ENCODE measurements at places on chromosomes 6 and 20.

DNA sequence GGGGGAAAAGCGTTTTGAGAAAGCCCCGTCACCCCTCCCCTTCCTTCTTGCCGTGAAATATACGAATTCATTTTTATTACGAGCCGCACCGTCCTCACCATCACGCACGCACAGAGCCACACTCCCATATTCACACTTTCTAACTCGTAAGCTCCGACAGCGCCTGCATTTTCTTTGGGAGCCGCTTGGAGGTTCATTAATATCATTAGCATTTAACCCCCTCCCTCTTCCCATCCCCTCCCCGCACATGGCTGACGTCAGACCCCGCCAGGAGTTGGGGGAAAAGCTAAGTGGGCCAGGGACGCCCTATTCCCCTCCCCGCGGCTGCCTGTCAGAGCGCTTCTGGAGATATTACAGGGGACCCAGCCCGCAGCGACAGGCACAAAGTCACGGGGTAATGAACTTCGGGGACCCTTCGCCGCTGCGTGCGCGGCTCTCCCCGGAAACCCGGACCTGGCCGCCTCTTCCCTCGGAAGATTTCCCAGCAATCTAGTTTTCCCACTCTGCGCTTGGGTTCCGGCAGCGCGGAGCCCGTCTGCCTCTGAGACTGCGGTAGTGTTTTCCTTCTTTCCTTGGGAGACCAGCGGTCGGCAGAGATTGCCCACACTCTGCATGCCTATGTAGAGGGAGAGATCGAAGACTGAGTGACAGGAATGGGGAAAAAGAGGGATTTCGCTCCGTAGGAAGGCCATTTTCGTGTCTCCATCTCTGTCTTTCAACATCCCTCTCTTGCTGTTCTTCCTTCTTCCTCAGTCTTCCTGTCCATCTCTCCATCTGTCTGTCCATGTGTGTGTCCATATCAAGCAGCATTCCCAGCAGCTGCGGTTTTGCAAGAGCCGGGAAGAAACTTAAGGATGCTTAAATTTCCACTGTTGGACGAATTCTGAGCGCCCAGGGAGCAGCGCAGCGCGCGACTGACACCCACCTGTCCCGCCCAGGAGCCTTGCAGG, at the start of gene NR2E1:
TSS of gene NR2E1 (plus strand) at position 309 of the 950 bp plus-strand sequence. CDS start 744 bp downstream, outside the sequence.
- no peak for DNase-seq

DNA sequence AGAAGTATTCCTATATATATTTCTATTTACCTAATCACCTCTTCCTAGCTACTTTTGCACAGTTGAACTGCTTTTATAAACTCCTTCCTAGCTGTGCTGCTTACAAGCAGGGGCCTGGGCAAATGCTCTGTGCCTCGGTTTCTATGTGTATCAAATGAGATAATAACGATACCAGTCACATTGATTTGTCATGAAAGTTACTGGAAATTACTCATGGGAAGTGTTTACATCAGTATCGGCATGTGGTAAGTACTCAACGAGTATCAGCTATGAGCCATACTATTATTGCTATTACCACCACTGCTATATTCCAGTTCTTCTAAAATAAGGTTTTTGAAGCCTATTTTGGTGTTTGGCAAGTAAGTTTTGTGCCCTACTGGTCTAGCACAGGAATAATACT, 4.9 kb downstream of the LAMA4 start:
- DNase-seq = no peak

DNA sequence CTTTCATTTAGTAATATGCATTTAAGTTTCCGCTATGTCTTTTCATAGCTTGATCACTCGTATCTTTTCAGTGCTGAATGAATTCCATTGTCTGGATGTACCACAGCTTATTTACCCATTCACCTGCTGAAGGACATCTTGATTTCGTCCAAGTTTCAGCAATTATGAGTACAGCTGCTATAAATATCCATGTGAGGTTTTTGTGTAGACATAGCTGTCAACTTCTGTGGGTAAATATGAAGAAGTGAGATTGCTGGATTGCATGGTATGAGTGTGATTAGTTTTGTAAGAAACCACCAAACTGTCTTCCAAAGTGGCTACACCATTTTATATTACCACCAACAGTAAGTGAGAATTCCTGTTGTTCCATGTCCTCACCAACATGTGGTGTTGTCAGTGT, 79.2 kb upstream of the STMND1 start:
- DNase-seq = no peak

DNA sequence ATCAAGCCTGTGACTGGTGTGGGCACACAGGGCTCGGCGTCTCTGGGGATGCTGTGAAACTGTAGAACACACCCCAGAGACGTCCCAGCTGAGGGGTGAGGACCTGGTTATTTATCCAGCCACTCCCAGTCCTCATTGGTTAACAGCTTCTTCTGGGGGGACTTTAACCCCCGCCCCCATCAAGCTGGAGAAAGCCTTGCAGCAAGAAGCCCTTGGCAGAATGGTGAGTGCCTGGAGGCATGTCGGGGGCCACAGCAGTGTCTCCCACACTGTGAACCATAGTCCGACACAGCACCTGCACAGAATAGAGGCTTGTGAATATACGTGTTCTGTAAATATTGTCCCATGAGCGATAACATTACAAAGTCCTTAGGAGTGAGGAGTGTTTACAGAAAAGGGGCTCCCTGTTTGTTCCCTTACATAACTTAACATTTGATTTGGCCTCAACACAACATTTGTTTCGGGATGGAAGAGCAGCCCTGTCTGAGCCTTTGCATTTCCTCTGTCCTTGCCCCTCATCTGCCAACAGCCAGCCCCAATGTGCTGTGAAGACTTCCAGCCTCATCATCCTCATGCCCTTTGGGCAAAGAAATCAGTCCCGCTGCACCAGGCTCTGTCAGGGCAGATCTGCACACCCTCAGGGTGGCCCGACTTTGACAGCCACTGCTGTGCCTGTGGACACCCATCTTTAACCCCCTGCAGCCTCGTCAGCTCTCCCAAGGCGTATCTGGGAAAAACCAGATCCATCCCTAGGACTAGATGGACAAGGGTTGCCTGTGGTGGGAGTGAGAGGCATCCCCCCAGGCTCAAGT, 2.2 kb upstream of the RRBP1 start:
- DNase-seq = no peak

DNA sequence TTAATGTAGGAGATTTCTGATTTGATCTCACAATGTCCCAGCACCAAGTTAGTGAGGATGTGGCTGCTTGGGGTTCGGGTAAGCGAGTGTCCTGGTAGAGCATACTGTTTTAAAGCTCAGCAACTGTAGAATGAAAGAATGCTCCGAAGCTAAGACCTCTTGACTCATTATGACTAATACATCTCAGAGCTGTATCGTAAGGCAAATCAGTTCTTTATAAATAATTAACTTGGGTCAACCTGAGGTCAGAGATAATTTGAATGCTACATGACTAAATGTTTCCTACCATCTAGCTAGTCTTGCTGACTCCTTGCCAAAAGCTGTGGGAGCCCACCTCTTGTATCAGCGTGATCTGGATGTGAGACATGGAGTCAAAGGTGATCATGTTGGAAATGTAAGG, 128.8 kb upstream of the PDE7B start:
- no peak for DNase-seq

- no peak for DNase-seq
These were observed 9.7 kb upstream of the CCR6 start for GRCh38 chr6:167113047-167113754.

- no peak for DNase-seq
These were observed 43.5 kb downstream of the FAM229B start for GRCh38 chr6:112130878-112131277.

DNA sequence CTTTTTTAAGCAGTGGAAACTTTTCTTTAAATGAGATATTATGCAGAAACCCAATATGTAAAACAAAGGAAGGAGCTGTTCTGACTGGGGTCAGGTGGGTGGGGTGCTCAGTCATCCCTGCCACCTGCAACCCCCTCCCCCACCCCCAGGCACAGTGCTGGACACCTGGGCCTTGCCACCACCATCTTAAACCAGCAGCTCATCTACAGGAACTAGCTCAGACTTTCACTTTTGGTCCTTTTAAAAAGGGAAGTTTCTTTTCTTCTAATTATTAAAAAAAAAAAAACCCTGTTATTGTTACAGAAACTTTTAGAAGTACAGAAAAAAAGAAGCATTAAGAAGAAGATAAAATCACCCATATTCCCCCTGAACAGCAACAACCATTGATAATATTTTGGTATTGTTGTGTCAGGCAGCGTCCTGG, 37.1 kb downstream of the PPP1R16B start:
- peak; percentile 21 for DNase-seq
